Stimulated activated CD8-positive, alpha-beta memory T cell treated with anti-CD3 and anti-CD28 coated beads, Interleukin-2, amount 100 ng/mL, for 48 hours (primary cell): ENCODE measurements at places on chromosomes 7 and 10.

- no peak for DNase-seq
These were observed 12.1 kb upstream of the LAMB1 start for GRCh38 chr7:108014747-108015682.

DNA sequence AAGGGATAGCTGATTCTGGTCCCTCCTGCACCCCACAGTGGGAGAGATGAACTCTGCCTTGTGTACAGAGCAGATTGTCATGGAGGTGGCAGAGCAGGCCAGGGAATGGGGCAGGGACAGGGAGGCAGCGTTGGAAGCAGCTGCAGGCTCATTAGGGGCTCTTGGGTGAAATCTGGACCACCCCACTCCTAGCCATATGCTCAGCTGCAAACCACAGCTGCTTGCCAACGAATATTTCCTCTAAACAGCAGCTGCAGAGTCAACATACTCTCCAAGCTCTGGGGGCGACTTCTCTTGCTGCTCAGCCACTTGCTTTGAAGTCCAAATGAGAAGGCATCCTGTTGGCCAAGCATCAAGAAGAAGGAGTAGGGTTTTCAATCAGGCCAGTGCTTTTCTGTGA lies 302.3 kb upstream of the AUTS2 start:
- DNase-seq, result no peak

GRCh38 chr7:92917230-92917629 lies 80.9 kb upstream of the CDK6 start:
- no peak for DNase-seq

DNA sequence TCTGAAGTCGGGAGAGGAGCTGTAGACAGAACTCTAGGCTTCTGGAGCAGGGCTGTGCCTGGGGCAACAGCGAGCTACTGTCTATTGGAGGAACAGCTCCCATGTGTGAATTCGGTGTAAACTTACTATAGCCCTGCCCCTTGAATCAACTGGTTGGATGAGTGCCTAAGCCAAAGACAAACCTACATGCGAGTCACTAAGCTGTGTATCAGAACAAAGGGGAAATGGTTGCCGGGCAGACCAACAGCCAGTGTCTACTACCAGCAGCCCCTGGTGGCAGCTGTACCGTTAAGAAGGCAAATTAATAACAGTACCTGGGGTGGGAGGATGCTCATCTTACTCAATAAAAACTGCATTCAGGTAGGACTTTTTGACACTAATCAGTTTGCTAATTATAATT lies 343.6 kb downstream of the ACTR3B start:
- no peak for DNase-seq

DNA sequence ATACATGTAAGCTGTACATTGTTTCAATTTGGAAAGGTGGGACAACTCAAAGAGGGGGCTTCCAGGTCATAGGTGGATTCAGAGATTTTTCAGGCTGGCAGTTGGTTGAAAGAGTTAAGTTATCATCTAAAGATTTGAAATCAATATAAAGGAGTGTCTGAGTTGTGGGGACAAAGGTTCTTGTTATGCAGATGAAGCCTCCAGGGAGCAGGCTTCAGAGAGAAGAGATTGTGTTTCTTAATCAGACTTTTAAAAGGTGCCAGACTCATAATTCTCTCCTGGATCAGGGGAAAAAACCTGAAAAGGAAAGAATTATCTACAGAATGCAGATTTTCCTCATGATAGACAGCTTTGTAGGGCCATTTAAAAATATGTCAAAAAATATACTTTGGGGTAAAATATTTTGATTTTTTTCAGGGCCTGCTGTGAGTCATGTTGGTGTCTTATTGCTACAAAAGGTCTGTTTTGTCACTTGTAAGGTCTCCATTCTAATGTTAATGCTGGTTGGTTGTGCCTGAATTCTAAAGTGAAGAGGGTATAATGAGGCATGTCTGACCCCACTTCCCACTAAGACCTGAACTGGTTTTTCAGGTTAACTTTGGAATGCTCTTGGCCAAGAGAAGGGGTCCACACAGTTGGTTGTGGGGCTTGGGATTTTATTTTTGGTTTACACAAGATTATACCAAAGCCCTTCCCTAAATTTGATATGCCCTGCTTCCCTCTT lies 52.7 kb upstream of the PRSS1 start:
- DNase-seq, result no peak

DNA sequence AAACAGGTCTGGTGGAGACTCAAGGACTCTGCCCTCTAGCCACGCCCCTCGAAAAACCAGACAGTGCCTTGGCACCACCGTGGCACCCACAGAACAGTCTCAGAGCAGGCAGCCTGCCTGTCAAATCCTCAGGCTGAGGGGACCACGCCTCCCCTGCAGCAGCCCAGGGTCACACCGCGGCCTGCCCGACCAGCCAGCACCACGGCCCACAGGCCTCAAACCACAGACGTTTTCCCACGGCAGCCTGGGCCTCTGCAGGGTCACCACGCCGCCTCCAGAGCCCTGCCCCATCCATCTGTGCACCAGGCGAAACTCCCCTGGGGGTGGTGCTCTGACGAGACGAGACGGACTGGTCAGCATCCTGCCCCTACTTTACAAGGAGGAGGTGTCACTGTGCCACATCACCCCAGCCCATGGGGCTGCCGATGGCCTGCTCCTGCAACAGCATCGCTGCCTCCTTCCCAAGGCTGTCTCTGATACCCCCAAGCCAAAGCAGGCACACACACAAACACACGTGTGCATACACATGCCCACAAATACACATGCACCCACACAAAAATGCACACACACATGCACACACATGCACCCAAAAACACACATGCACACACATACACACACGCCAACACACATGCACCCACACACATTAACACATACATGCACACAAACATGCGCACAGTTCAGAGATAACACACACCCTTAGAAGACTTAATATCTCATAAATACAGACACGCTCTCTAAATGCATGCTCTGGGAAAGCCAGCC lies 24.6 kb downstream of the PAPOLB start:
- no peak for DNase-seq

- DNase-seq, result no peak
These were observed 10.9 kb downstream of the PAPSS2 start for GRCh38 chr10:87670586-87670985.

DNA sequence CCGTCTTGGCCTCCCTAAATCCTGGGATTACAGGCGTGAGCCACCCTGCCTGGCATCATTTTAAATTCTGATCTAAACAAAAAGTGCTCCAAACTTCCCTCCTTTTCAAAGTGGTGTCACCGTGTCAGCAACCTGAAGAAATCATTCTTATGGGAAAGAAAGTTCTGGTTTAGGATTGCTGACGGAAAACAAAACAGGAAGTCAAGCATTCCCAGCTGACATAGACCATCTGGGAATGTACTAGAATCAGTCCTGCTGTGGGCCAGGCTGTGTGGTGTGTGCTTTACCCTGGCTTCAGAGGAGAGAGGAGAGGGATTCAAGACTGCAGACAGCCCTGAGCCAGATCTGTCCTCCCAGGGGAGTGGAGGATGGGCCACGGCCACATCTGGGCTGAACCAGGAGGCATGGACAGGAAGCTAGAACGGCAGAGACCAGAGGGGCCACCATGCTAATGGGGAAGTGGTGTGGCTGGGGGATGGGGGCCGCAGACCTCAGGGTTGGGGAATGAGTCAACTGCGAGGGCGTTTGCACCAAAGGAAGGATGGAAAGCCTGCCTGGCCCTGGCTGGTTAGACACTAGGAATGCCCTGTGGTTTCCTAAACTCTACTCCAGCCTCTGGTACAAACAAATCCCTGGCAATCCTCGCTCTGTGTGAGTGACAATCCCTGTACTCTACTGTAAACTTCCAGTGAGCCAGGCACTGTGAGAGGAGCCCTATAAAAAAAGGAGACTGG lies 16.7 kb upstream of the CLIP2 start:
- DNase-seq, result no peak

- no peak for DNase-seq
These were observed 8.6 kb upstream of the TAS2R60 start for GRCh38 chr7:143434660-143435059.

- DNase-seq, result no peak
These were observed 8.1 kb downstream of the IRF5 start for GRCh38 chr7:128945668-128946366.

DNA sequence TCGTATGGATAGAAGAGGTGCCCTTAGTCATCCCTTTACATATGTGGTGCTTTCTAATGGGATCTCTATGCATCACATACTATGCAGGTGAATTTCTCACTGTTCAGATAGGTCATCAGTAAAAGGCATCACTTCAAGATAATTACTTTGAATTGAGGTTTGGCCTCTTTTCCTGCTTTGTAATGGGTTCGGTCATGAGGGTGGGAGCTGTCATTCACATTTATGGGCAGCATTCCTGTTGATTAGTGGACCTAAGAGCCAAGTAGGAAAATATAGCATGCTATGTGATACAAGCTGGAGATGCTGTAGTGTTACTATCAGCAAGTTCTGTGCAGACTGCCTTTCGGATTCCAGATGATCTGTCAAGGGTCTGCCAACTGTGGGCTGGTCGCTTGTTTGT lies 156.3 kb downstream of the LCOR start:
- DNase-seq, result no peak

DNA sequence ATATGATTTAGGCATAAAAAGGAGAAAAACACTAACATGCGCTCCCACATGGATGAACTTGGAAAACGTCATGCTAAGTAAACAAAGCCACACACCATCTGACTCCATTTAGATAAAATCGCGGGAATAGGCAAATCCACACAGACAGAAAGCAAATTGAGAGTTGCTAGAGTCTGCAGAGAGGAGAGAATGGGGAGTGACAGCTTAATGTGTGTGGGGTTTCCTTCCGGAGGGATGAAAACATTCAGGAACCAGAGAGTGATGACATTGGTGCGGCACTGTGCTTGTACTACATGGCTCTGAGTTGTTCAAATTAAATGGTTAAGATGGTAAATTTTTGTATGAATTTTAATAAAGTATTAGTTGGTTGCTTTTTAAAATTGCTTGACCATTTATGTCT lies 482.9 kb upstream of the AKR1E2 start:
- DNase-seq, result no peak

- peak; percentile 37 for DNase-seq
These were observed 2.5 kb downstream of the VOPP1 start for GRCh38 chr7:55569797-55570196.

GRCh38 chr10:110444004-110444337 lies 53.7 kb upstream of the DUSP5 start:
- DNase-seq, result no peak
